Activated CD4-positive, alpha-beta T cell treated with anti-CD3 and anti-CD28 coated beads, Interleukin-2, amount 50 U/mL, for 16 hours (primary cell): ENCODE measurements at places on chromosomes 16 and 17.

DNA sequence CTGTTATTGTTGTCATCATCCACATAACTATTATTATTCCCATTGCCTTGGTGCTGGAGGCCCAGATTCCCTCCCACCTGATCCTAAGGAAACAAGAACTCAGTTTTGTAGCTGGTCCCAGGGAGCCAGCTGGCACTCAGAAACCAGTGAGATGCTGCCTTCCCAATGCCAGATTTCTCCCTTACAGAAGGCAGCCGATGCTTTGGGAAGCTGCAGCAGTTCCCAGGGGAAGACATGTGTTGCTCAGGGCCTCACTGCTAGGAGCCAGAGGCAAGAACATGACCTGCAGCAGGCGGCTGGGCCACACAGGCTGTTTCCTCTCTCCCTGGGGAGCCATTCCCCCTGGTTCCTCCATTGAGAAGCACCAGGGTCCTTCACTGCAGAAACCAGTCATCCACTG, 59.9 kb upstream of the GRIN2A start:
- no peak for DNase-seq

DNA sequence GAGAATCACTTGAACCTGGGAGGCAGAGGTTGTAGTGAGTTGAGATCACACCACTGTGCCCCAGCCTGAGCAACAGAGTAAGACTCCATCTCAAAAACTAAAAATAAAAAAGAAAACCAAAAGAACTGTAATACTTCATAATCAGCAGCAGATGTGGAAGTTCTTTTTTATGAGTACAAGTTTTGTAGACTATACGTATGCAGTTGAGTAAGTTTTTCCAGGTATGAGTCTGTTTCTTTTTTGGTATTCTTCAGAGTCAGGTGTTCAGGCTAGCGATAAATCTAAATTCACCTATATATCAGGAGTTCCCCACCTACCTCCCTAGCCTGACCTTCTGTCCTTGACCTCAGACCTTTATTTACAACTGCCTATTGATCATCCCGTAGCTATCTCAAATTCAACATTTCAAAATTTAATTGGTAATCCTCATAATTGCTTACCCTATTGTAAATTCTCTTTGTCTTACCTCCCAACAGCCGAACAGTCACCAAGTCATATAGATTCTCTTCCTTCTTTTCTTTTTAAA, 10.7 kb downstream of the DCTN5 start:
- no peak for DNase-seq

- no peak for DNase-seq
Measured at GRCh38 chr17:2943981-2944380, 119.4 kb downstream of the OR1D5 start.

- DNase-seq: peak; percentile 94
Measured at GRCh38 chr16:53518550-53519416, 15.8 kb upstream of the AKTIP start.

DNA sequence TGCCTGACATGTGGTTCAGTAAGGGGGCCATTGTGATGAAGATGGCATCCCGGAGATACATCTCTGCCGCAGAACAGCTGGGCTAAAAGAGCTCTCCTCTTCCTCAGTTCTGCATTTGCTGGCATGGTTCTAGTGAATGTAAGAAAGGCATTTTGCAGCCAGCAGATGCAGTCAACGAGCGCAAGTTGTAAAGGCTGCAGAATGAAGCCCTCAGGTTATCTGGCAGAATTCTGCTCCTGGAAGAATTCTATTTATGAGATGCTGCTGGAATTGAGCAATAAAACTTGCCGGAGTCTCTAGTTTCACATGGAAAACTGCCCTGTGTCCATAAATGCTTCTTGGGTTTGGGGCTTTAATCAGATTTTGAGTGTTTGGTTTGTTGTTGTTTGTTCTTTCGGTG, 176.8 kb upstream of the HSBP1 start:
- no peak for DNase-seq

- no peak for DNase-seq
Measured at GRCh38 chr17:69884356-69884755, 190.7 kb upstream of the KCNJ16 start.

GRCh38 chr16:68644715-68645493, at the start of gene CDH3:
TSS of gene CDH3 (plus strand) at chr16:68645310. CDS start at chr16:68645380, 70 bp downstream.
- DNase-seq: no peak

GRCh38 chr17:13096291-13096690, 78.5 kb upstream of the ELAC2 start:
- DNase-seq: no peak

GRCh38 chr17:38584350-38584925, 21.3 kb downstream of the SRCIN1 start:
- peak; percentile 59 for DNase-seq

DNA sequence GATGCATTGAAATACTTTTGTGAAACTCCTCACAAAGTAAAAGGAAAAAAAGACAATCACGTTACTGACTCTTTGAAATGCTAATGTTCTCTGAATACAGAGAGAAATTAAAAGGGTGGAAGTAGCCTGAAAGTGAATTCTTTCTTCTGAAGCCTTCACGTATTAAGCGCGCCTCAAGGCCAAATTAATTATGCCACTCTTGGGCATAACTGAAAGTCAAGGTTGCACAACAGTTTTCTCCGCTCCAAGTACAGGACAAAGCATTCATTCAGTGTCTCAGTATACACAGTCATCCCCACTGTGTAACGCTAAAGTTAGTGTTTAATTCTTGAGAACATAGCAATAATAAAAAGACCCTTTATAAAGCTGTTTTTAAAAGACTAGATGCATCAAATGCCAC, 21.5 kb downstream of the PARN start:
- DNase-seq: no peak

DNA sequence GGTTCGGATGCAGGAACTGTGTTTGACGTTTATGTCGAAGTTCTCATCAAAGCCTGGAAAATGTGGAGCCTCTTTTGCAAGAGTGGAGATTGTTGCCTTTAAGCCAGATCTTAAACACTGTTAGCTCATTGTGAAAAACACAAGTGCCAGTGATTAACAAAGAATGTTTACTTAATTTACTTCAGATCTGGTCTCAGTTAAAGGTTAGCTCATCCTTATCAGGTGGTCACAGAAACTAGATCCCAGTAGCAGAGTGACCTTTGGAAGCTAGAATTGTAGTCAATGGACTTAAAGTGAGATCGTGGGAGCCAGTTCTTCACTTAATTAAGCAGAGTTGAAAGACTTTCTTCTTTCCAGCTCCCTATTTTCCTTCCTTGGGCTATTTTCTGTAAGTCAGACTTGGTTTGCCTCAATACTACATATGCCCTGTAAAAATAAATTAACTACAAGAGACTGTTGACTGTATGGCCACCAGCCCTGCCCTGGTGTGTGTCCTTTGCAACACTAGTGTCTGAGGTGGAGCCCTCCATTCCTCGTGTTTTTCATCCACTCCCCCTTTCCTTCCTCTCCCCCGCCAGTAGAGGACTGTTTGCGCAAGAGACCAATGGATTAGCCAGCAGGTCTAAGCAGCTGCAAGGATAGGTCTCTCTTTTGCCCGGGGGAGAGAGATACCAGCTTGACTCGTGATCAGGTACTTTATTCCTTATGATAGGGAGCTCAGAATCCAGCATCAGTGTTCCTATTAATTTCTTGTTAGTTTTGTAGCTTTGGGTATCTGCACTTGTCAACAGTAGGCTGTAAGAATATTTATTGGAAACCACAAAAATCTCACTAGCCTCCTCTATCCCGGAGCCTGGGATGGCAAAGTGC, 20.2 kb downstream of the FBXO39 start:
- DNase-seq: no peak

DNA sequence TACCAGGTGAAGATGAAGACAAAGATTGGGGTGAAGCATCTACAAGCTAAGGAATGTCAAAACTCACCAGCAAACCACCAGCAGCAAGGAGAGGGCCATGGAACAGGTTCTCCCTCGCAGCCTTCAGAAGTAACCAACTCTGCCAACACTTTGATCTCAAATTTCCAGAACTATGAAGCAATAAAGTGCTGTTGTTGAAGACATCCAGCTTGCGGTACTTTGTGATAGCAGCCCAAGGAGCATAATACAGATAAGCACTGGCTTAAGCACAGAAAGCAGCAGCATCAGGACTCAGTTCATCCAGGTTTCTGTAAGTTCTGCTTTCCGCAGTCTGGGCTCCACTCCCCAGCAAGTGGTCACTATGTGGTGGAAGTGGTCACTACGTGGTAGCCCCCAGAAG, 16.0 kb upstream of the CDRT4 start:
- no peak for DNase-seq

DNA sequence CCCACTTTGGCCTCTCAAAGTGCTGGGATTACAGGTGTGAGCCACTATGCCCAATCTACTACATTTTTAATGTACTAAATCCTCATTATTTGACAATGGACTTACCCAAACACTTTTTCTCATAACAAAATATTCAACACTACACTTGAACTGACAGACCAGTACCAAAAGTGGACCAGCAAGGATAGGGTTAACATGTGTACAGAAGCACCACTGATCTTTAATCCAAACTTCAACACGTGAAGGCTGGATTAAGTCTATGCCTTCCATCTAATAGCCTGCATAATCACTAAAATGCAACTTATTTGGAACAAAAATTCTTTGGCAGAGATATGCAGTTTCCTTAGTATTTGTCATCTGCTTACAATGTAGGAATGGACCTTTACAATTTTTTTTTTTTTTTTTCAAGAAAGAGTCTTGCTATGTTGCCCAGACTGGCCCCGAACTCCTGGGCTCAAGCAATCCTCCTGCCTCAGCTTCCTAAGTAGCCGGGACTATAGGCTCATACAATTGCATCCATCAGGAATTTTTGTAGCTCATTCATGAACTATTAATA, 60.0 kb upstream of the BCAR1 start:
- no peak for DNase-seq

GRCh38 chr17:10744501-10745000, 14.7 kb upstream of the TMEM220 start:
- DNase-seq: no peak

- DNase-seq: no peak
Measured at GRCh38 chr16:31480851-31481536, 1.9 kb upstream of the SLC5A2 start.

DNA sequence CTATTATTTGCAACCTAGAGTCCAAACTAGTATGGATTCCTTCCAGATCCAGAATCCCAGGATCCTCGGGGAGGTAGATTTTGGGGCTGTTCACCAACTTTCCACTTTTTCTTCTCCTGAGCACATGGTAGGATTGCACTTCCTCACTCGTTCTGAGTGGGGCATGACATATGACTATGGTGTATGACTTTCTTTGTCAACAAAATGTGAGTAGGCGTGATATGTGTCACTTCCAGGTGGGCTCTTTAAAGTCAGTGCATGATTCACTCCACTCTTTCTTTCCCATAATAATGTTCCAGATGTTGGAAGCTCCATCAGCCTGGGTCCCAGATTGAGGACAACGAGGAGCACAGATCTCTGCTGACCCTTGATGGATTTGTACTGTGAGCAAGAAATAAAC, 21.5 kb downstream of the IRX5 start:
- DNase-seq: no peak

DNA sequence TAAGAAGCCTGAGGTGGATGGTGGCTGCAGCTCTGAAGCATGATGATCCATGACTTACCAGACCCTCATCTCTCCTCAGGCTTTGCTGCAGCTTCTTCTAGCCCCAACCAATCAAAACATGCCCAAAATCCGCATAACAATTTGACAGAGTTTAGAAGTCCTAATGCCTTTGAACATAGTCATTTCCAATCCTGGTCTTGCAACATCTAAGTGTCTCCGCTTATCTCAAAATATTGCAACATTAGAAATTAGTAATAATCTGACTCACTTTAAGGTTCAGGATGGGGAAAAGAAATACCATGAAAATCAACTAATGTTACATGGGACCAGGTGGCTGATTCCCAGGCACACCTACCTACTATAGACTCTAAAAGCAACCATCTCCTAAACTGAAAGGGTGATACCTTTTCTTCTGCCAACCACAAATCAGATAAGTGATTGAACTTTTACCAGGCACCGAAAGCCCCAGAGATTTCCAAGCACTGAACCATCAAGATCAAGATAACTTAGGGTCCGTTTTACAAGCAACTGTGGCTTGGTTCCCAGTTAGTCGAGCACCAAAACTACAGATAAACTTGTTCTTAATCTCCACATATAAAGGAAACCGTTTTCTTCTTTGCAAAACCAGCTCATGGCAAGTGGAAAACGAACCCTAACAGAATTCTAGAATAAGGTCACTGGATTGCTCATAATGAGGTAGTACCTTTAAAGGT, 14.0 kb downstream of the ERN1 start:
- peak; percentile 54 for DNase-seq

DNA sequence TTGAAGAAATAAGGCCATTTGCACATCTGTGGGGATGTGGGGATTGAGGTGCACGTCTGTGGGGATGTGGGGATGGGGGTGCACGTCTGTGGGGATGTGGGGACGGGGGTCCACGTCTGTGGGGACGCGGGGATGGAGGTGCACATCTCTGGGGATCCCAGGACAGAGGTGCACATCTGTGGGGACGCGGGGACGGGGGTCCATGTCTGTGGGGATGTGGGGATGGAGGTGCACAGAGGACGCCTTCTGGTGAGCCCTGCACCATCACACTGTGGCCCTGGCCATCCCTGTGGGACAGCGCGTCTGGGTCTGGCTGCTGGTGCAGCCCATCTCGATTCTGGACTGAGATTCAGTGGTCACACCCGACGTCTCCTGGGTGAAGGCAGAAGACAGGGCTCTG, 161.4 kb downstream of the LAT start:
- DNase-seq: no peak

- no peak for DNase-seq
Measured at GRCh38 chr16:52068447-52069074, 478.4 kb downstream of the TOX3 start.

DNA sequence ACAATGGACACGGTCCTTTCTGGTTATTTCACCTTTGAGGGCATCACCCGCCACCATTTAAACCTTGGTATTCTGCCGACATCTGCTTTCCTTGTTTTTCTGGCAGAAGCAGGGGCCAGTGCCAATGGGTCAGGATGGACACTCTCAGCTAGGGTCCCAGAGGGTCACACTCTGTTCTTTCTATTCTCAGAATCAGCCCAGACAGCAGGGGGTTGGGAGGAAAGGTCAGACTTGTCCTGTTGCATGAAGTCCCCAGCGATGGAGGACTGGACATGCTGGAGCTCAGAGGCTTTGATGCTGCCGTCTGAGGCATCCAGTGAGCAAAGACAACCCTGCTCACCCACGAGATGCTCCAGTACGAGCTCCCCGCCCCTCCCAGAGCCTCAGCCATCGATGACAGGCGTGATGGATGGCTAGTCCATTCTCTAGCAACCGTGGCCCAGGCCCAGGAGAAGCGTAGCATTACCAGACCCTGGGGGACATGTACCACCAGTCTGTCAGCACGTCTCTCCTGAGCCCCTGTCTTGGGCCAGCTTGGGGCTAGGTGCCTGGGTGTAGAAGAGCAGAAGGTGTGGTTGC, 62.0 kb downstream of the FOXL1 start:
- DNase-seq: no peak

- DNase-seq: no peak
Measured at GRCh38 chr17:31425282-31426040, 34.0 kb downstream of the RAB11FIP4 start.
